ENCODE measurements at places on chromosomes 7 and 10.

- DNase-seq = no peak
Observed at GRCh38 chr7:123494193-123494796, 40.1 kb downstream of the IQUB start.

GRCh38 chr7:37281368-37282092 is 167.1 kb downstream of the ELMO1 start:
- no peak for DNase-seq

GRCh38 chr7:150448789-150449147 is 1.7 kb upstream of the GIMAP8 start:
- peak; percentile 83 for DNase-seq

DNA sequence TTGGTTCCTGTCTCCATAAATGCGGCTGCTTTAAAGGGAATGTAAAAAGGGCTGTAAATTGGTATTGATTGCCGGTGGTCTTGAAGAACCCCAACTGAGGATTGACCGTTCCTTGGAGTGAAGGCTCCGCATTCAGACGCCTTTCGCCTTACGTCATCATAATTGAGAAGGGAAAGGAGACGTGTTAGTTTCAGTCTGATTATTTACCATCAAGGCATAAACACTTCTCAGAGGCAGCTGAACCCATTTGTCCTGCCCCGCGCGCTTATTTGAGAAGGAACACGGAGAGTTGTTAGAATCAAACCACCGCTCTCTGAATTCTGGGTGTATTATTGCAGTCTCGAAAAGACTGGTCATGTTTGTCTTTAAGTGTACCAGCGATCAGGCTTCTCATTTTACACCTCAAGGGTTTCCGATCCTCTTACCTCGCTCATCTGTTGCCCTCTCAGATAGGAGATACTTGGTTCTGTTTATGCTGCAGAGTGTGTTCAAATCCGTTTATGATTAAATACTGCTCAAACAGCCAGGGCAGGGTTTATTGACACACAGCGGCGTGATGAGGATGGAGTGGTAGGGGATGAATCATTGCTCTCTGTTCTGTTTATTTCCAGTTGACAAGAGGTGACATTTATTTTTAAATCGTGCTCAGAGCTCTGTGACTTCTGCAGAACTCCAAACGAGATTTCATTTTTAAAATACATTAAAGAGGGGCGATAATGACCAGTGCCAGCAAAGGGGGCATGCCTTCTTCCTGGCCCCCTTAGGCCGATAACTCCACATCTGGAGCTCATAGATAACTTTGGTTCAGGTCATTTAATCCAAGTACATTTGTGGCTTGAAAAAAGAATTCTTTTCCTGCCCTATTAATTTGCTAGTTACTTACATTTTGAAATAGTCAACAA is 30.4 kb downstream of the FOXK1 start:
- no peak for DNase-seq

DNA sequence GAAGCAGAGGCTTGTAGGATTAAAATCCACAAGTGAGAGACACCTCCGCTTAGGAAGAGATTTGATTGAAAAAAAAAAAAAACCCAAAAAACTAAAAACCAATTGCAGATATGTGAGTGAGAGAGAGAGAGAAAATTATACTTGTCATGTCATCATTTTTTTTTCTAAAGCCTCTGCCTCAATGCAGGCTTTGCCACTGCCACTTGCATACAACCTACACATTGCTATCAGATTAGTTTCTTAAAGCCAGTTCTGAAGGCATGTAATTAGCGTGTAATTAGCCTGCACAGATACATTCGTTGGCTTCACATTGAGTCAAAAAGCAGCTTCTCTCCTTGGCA is 86.1 kb upstream of the MTPN start:
- no peak for DNase-seq

- no peak for DNase-seq
Observed at GRCh38 chr10:116633216-116633600, 12.5 kb downstream of the PNLIPRP2 start.

DNA sequence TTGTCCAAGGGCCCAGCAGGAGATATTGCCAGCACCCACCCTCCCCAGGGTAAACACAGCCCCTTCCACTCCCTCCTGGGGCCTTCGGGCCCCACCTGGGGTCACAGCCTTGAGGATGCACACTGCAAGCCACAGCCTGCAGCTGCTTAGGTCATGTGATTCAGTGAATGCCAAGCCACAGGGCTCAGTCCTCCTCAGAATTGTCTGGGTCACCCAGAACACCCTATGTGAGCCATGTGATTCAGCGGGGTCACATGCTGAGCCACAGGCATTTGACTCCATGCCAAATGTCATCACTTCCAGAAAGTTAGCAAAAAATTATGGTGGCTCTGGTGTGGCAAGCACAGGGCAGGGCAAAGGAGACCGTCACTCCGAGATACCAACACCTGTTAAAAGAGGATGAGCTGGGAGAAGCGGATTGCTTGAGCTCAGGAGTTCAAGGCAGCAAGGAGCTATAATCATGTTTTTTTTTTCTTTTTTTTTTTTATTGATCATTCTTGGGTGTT is 17.2 kb upstream of the PSAP start:
- DNase-seq = no peak

- DNase-seq = no peak
Observed at GRCh38 chr7:90211391-90212148, at the start of gene STEAP2. STEAP2 (plus strand) TSS chr7:90211740; CDS start chr7:90225083, 13,343 bp downstream.

Measured in T follicular helper cell (primary cell).